ENCODE measurements at places on chromosomes 5 and 9.
A peak's percentile ranks its signal among the peaks of the same experiment; 100 is the strongest.

DNA sequence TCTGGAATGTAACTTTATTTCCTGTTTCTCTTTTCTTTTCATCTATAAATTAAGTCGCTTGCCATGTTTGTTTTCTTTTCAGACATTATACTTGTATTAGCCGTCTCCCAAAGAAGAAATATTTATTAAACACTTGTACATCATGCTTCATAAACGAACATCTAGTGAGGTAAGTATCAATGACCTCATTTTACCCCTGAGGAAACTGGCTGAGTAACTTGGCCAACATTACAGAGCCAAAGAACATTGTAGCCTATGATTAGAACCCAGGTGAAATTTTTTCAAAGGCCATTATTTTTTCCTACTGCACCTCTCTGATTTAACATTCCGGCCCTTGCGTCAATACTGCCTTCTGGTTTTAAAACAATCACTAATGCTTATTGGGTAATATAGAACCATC is 4.2 kb downstream of the FREM1 start:
- DNase-seq = no peak

DNA sequence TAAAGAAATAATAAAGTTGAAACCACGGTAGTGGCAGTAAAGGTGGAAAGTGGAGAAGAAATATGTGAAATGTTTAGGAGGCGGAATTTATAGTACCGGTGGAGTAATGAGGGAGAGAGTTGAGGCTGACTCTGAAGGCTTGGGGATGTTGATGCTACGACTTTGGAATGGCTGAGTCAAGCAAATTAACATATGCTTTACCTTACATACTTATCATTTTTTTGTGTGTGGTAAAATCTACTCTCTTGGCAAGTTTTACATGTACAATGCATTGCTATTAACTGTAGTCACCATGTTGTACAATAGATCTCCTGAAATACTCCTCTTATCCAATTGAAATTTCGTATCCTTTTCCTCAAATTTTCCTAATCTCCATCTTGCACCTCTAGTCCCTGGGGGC is 179.0 kb downstream of the TAF11L14 start:
- no peak for DNase-seq

DNA sequence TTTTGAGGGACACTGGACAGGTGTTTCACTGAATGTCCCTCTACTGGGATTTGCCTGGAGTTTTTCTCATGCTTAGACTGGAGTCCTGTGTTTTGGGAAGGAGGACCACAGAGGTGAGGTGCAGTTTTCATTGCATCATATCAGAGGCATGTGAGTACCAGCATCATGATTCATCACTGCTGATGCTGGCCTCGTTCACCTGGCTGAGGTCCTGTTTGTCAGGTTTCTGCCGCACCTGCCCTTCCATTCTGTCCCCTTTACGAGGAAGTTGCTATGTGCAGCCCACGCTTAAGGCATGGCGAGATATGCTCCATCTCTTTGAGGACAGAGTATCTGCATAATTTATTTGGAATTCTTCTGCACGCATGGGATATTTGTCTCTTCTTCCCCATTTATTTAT is 162.1 kb downstream of the TENT4A start:
- peak; percentile 90 for DNase-seq

DNA sequence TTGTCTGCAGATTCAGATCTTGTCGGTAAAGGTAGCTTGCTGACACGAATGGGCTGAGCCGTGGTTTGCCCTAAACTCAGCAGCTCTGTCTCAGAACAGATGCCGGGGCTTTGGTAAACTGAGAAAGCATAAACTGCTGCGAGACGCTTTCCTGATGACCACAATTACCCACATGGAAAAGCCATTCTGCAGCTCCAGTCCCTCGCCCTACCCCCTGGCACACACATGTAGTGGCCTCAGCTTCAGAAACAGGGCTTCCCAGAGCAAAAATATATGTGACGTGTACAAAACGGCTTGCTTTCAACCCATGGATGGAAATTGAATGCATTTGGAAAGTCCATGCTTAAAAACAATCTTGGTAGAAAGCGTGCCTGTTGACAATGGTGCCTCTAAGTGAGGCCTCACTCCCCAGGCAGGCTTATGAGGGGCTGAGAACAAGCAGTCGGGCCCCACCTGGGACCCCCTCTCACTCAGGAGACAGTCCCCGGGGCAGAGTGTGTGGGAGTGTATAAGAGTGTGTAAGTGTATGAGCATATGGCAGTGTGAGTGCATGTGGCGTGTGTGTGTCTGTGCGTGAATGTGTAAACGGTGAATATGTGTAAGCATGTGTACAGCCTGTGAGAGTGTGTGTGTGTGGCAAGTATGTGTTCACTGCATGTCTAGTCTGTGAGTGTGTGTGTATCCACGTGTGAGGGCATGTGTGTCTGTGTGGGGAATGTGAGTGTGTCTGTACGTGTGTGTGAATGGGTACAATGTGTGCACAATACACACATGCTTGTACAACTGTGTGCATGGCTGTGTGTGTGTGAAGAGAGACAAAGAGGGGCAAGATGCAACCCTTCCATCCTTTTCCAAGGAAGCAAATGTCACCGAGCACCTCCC is 88.2 kb upstream of the SMIM23 start:
- no peak for DNase-seq

- no peak for DNase-seq
Observed at GRCh38 chr9:1722404-1722803, 292.7 kb upstream of the SMARCA2 start.

DNA sequence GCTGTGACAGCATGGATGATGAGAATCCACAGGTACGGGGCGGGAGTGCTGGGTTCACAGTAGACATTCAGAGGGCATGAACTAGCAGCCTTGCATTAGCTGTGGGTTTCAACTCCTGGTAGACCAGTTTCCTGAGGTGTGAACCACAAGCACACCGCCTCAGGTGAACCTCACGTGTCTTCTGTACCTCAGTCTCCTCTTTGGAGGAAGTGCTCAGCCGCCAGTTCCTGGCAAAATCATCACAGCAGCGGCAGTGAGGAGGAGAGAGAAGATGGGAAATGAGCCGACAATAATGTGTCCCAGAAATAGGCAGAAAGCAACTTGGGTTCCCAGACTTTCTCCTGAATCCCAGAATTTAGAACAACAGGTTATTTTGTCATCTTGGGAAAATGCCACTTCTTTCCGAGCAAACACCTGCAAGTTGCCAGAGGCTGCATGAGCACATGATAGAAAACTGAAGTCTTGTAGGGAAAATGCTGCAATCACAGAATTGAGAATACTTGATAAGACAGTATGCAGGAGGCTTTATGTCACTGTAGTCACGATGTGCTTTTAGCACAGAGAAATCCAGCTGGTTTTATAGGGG is 258.5 kb downstream of the AOPEP start:
- no peak for DNase-seq
